ENCODE measurements at places on chromosomes 12 and 14.

DNA sequence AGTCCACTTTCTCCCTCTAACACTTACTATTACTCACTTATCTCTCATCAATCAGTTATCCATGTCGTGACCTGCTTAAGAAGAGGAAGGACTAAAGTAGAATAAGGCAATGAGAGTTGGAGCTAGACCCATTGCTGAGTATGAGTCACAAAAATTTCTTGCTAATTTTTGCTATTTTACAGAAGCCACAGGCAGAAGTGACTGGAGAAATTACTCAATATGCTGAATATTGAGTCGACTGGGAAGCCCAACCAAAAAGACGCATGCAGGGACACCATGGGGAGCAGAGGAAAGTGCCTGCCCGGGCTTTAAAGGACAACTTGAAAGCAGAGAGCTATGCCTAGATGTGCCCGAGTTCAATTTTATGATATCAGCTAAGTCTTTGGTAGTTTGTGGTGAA is 115.4 kb upstream of the FOXG1 start:
- no peak for ATAC-seq

DNA sequence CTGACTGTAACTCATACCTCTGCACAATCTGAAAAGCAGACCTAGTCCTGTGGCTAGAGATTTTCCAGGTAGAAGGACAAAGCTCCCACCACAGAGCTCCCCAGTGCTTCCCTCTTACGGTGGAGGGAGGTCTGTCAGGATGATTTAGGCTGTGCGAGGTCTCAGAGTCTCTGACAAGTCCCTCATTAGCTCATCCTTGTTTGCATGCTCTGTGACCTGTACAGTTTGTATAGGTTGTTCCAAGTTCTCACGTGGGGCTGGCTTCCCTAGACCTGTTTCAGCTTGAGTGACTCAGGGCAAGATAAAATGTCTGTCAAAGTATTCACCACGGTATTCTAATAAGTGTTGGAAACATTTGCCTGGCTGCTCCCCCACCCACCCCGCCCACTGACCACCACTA is 34.8 kb downstream of the ASCL1 start:
- no peak for ATAC-seq

DNA sequence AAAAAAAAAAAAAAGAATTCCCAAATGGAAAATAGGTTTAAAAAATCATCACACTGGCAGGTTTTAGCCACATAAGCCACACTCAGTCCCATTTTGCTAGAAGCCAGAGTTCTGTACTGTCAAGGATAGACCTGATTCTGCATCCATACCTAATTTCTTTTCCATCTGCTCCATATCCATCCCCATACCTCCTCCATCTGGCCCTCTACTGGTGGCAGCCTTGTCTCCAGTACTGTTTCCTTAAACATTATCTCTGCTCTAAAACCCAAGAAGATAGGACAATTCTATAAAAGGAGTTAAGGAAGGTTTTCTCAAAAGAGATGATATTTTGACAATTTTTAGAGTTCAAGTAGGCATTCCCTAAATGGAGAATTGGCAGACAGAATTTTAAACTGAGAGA is 26.0 kb upstream of the RXYLT1 start:
- ATAC-seq: no peak

- ATAC-seq: no peak
Measured at GRCh38 chr12:64895526-64895925, 71.1 kb downstream of the TBC1D30 start.
